ENCODE measurements at places on chromosomes 6 and 20.

- peak; percentile 62 for DNase-seq
Measured at GRCh38 chr6:11231564-11232192, 790 bp downstream of the NEDD9 start.

GRCh38 chr6:21829126-21829525, 235.6 kb downstream of the SOX4 start:
- no peak for DNase-seq

GRCh38 chr6:112827793-112828192, 480.7 kb downstream of the RFPL4B start:
- DNase-seq: peak; percentile 2

DNA sequence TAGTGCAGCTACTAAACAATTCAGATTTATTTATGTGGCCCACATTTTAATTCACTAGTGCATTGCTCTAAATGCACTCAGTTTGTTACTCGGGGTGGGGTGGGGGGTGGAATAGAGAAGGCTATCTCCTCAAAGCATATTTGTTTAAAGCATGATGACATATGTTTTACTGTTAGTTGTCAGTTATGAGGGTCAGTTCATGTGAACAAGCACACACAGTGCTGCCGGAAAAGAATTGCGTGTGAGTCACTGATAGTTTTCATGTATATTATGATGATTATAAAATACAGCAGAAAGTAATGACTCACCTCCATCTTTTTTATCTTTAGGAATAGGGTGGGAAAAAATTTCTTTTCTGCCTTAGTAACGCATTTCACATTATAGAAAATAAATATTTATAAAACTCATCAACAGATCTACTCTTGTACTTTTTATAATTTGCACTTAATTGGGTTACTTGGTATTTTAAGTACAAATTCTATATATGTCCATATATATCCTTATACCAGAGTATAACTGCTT, 42.2 kb upstream of the STXBP5 start:
- DNase-seq: peak; percentile 61

DNA sequence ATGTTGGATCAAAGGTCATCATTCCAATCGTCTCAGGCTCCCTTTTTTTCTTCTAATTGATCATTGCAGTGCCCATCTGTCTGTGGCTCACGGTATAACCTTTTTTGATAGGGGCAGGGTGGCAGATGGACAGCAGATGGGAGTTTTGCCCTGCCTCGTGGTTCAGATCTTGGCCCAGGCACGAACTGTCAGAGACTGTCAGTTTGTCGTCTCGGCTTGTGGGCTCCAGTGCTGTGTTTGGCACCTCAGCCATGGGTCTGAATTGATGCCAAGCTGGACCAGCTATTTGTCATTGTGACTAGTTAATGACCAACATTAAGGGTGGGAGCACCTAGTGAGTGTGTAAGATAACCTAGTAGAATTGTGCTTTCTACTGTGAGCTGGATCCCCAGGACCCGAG, 197.6 kb downstream of the PRL start:
- no peak for DNase-seq

GRCh38 chr20:52923123-52923937, 48.8 kb upstream of the TSHZ2 start:
- peak; percentile 4 for DNase-seq

GRCh38 chr6:162973151-162973872, 245.5 kb downstream of the PACRG start:
- no peak for DNase-seq

- DNase-seq: no peak
Measured at GRCh38 chr6:169789146-169789943, 37.9 kb downstream of the ERMARD start.

GRCh38 chr6:158207422-158207788, 39.3 kb downstream of the GTF2H5 start:
- peak; percentile 20 for DNase-seq

GRCh38 chr6:162058281-162058875, 669.2 kb downstream of the PRKN start:
- DNase-seq: no peak

DNA sequence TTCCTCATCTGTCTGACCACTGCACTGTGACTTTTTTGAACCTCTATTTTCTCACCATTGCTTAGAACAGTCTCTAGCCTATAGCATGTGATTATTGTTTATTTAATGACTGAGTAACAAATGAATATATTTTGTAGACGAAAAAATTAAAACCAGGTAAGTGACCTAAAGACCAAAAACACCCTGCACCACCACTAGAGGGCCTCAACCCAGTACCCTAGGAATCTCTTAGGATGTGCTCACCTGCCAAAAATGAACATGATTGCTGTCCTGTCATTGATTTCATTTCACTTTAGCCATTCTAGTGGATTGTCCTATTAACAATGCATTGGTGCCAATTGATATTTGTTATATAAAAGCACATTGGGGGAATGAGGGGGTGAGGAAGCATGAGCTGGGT, 199.1 kb downstream of the COL9A1 start:
- no peak for DNase-seq

GRCh38 chr20:34946661-34947060, 8.9 kb downstream of the GSS start:
- no peak for DNase-seq

DNA sequence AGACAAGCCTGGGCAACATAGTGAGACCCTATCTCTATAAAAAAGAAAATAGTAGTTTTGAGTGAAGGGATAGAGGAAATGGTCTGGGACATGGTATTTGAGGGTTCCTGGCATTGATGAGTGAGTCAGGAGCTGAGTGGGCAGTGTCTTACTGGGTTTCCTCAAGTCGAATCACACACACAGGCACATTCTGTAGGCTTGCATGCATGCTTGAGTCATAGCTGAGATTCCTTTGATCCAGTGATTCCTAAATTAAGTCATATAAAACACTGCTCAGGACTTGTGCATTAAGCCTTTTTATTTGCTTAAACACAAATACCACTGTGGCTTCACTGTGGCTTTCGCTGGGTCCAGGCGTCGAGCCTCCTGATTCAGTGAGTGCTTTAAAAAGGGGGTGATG, 71.8 kb upstream of the TMEM181 start:
- peak; percentile 95 for DNase-seq

GRCh38 chr6:135266675-135267074, 85.6 kb downstream of the MYB start:
- DNase-seq: no peak

DNA sequence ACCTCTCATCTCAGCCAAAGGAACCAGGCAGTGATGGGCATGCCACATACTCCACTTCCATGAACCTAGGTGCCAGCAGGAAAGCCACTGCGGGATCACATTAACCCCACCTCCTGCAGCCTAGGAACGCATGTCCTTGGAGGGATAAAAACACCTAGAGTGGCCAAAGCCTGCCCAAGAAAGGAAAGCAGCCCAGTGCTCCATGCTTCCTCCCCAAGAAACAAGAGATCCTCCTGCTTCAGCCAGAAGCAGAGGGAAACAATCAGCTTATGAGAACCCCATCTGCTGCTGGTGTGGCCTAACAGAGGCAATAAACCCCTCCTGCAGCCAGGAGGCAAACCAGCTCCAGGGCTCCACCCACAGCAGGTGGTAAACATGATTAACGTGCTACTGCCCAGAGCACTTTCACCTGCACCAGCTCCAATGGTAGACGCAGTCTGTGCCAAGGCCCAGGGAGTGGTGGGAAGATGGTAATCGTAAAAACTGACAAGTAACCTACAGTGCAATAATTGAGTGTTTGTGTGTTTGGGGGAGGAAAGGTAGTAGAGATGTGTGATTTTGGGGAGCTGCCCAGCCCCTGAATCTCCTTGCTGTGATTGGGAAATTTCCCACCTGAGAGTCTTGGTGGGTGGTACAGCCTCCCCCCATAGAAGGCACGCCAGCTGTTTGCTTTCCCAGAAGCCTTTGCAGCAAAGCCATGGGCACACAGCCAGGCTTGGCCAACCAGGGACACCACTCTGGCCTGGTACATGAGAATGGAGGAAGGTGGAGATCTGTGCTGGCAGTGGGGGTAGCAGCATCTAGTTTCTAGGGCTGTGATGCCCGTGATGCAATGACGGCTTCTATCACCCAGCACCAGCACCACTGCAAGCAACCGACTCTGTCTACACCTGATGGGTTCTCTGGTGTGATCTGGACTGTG, 50.6 kb upstream of the TBC1D7 start:
- no peak for DNase-seq

DNA sequence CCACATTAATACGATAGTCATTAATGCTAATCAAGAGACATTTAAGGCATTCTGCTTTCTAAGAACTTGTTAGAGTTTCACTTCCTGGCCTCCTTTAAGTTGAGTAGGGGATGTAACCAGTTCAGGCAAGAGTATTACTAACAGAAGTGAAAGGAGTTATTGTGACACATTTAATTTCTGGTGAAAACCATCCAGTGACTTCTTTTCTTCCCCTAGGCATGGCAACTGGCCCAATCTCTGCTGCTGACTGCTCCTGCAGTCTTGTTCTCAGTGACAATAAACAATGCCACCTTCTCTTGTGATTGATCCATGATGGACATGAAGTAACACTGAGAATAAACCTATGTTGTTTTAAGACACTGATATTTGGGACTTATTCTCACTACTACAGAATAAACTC, 130.9 kb upstream of the DEFB112 start:
- no peak for DNase-seq

- DNase-seq: no peak
Measured at GRCh38 chr6:119830494-119831295, 481.1 kb upstream of the MAN1A1 start.

DNA sequence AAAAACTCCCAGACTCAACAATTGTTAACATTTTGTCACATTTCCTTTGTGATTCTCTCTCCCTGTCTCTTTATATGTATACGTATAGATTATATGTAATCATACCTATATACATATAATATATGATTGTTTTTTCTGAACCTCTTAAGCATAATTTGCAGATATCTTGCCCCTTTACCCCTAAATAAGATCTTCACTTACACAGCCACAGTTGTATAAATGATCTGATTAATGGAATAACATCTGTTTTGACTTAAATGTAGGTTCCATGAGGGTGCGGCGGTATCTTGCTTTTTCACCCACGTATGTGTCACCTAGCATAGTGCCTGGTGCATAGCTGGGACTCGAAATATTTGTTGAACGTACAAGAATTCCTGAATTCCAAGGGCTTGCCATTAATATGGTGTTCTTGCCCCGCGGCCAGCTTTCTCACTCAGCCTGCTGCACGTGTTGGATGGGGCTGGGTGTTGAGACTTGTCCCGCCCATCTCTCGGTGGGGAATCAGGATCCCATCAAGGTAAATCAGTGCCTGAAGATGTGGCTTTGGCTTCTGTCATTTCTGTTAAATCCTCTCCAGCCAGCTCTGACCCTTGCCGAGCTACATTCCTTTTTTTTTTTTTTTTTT, 10.4 kb upstream of the MANBAL start:
- DNase-seq: peak; percentile 32

GRCh38 chr6:71031912-71032311, 75.1 kb upstream of the B3GAT2 start:
- no peak for DNase-seq

GRCh38 chr20:52103913-52104545, 87.5 kb downstream of the ZFP64 start:
- no peak for DNase-seq

DNA sequence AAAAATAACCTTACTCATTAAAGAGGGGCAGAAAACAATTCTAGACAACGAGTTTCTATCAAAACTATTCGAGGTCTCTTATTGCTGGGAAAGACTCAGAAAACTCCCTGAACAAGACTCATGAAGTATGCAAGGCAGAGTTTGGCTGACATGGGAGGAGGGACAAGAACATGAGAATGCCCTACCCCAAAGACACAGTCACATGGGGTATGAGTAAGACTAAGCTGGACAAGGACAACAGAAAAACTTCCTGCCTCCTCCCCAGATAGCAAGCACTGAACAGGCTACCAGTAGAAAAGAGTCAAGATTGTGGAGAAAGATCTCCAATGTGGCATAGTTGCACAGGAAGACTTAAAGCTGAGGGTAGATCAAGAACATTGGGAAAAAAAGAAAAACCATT, 39.7 kb upstream of the PHIP start:
- no peak for DNase-seq

DNA sequence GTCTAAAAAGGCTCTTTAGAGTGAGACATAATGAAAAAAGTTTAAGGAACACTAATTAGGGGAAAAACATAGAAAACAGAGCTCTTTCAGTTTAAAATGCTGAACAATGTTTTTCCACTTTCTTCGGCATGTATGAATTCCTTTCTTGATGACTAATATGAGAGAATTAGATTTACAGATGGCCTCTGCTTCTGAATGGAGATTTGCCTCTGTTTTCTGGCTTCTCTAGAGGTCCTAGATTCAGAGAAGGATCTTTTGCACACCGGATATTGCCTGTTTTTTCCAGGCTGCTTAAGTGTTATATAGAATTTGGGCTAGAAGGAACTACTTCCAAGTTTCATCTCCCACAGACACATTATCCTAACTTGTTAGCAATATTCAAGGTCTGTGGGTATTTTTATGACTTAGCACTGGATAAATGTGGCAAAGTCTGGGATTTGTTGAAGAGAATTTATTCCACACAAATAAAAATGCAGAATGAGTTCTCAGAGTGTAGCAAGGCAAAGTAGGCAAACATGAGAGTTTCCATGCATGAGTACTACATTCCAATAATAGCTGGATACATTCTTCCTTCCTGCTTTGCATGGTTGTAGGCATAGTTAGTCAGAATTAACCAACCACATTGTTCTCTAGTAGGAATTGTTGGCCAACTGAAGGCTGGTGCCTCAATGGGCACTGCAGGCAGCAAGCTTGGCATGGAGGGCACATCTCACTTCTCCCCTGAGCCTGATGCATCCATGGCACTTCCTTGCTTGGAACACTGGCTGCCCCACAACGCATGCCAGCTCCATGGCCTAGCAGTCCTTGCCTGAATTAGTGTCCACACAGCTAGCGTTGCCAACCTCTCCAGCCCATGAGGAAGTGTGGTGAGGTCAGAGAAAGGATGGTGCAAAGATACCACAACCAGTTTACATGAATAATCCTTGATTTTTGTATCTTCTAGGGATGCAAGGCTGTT, 224.2 kb downstream of the CLIC5 start:
- DNase-seq: peak; percentile 71

GRCh38 chr20:59752704-59753460, 148.5 kb downstream of the PHACTR3 start:
- no peak for DNase-seq

- no peak for DNase-seq
Measured at GRCh38 chr6:558089-558488, 98.8 kb downstream of the HUS1B start.

- DNase-seq: no peak
Measured at GRCh38 chr6:155024391-155025027, 29.4 kb downstream of the TIAM2 start.

GRCh38 chr6:158111987-158112386, 56.1 kb downstream of the SERAC1 start:
- no peak for DNase-seq

DNA sequence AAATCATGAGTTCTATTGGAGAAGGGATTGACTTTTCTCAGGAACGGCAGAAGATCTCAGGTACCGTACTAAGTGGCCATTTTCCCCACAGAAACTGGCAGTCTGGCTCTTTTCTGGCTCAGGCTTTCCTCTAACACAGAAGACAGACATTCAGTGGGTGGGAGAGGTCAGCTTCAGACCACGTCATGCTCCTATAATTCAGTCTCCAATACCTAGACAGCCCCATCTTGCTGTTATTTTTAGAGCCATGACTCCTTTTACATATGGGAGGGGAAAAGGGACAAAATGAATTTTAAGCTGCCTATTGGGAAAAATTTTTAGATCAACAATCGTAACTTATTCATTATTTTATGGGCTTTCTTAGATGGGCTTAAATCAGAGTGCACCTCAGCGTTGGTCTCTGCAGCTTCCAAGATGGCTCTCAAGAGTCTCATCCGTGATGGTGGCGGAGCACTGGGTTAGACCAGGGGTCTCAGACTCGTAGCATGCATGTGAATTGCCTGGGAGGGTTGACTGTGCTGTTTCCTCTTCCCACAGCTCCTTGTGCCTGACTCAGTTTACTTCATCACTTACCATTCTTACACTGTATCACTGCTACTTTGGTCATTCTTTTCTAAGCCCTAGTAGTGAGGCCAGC, 86.9 kb downstream of the TCP11 start:
- no peak for DNase-seq

All from HFFc6 (cell line).